ENCODE measurements at places on chromosomes 4 and X. TPM values are rescaled to one million over a fixed set of nuclear protein-coding genes. Genes with fewer than 3 reads are reported as not detected.

Gene CFAP99
- total RNA-seq, result not detected

Gene CLCN4
- 2.4 TPM for total RNA-seq

Gene SLC4A4
- total RNA-seq, result under 0.01 TPM

Gene SYP
- total RNA-seq, result not detected

Gene PDGFRA
- total RNA-seq, result 0.24 TPM

Gene FAM184B
- not detected for total RNA-seq

Gene CLCN3
- total RNA-seq, result 46.3 TPM

Gene FAM47E
- total RNA-seq, result not detected

Gene NPNT
- 1.1 TPM for total RNA-seq

Gene CTBP1
- total RNA-seq, result 286 TPM

Gene CLNK
- total RNA-seq, result not detected

Gene PAGE5
- not detected for total RNA-seq

Gene PPBP
- total RNA-seq, result 0.24 TPM

All from tracheal epithelial cell (primary cell).